Activated T-helper 9 cell treated with anti-CD3 and anti-CD28 coated beads, Interleukin-2, amount 50 U/mL, for 16 hours (primary cell): ENCODE measurements at places on chromosomes 16 and 17.

DNA sequence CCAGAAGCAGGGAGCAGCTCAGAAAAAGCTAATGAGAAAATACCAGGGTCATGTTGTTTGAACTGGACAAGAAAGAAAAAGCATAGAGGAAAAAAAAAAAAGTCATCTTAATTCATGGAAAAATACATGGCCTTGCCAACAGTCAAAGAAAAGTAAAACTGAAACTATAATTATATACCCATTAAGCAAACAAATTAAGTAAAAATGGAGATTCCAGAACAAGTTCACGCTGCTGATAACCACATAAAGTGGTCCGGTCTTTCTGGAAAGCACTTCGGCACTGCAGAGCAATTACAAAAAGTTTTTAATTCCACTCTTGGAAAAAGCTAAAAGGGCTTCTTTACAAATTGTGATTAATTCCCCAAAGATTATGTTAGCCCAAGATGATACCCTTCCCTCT, 12.4 kb upstream of the P2RX5 start:
- DNase-seq = no peak

GRCh38 chr17:67434061-67434525, 57.0 kb downstream of the PITPNC1 start:
- peak; percentile 28 for DNase-seq

- peak; percentile 26 for DNase-seq
Measured at GRCh38 chr17:59521465-59522126, 43.8 kb upstream of the DHX40 start.

GRCh38 chr16:65481956-65482355, 360.1 kb upstream of the CDH11 start:
- DNase-seq = no peak

DNA sequence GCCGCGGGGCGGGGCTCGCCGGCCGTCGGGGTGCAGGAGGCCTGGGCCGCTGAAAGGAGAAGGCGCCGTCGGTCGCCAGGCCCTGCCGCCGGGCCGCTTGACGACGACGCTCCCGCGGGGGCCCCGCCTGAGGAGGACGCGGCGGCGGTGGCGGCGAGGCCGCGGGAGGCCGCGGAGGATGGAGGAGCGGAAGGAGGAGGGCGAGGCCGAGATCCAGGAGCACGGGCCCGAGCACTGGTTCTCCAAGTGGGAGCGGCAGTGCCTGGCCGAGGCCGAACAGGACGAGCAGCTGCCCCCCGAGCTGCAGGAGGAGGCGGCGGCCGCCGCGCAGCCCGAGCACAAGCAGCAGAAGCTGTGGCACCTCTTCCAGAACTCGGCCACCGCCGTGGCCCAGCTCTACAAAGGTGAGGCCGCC, 430 bp downstream of the HAPSTR1 start:
- DNase-seq = peak; percentile 30

DNA sequence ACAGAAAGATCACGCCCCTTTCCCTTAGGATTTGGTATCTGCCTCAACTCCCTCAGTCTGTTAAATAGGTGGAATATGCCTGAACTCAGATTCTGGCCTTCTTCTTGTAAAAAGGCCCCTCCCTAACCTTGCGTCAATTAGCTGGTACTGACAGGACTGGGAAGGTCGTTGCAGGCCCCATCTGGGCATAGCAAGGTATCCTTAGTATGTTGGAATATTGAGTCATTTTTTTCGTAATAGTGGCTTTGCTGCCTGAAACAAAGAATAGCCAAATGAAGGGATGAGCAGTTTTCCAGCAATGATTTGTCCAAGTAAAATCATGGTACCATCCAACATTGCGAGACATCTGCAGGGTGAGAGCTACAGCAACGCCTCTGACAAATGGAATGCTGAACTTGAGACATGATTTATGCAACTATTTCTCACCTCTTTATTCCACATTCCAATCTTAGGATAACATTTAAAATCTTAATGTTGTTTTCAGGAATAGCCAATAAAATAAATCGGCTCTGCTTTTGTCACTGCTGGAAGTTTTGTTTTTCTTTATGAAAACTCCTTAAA, 39.3 kb upstream of the BRD7 start:
- no peak for DNase-seq

DNA sequence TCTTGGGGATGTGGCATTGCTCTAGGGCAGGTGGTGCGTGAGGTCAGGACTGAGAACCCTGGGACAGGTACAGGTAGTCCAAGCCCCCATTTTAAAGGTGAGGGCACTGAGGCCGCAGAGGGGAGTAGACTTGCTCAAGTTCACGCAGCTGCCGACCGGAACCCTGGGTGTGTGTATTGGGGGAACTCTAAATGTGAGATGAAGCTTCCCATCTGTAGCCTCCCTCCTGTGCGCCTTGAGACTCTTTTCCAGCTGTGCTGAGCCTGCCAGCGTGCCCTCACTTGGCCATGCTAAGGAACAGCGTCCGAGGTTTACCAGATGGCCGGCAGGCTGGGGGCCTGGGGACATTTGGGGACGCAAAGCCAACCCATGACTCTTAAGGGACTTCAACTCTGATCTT, 79.0 kb upstream of the CDC42EP4 start:
- no peak for DNase-seq
